ENCODE measurements at places on chromosomes 4 and X. TPM values are rescaled to one million over a fixed set of nuclear protein-coding genes. Genes with fewer than 3 reads are reported as not detected.

DNA sequence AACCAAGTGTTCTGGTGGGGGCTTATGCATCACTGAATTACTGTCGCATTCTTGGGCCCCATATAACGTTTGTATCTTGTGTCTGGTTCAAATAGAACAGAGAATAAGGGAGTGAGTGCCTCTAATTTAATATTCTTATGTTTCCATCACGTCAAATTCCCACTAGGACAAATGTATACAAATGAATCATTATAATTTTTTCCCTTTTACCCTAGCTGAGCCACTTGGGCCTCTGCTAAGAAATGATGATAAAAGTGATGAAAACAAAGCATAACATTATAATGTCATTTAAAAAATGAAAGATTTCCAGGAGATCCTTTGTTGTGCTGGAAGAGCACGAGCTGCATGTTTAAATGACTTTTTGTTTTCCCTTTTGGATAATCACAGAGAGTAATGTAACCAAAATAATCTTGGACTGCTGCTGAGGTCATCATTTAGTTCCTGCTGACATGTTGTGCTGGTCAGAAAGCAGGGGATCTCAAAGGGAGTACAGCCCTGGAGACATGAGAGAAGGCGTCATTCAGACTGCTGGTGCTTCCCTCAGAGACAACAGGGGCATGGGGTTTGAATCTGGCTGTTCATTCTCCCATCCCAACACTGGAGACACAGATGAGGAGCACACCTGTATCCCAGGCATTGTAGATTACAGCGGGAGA lies 105.1 kb upstream of the SCOC start:
- ATAC-seq = no peak

DNA sequence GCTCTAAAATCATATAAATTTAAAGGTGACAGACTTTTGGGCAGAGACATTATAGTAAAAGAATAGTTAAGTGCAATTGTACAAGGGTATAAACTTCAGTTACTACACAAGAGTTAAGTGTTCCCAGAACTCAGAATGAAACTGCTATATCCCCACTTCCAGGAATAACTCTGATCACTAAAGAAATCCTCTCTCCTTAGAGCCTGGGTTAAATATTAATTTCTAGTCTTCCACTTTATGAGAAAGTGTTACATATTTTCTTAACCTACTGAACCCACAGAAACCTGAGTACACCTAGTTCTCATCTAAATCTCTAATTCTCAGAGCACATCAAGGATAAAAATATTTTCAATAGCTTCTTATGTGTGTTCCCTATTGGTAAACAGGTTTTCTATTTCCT lies 99.1 kb upstream of the USP38 start:
- ATAC-seq = no peak

The SYP gene
- total RNA-seq = 10.5 TPM

- no peak for ATAC-seq
Measured at GRCh38 chrX:13472975-13473374, 96.4 kb upstream of the EGFL6 start.

The FGB gene
- not detected for total RNA-seq

The VSIG4 gene
- total RNA-seq = 31.9 TPM

The CT45A2 gene
- not detected for total RNA-seq

The ADGRG4 gene
- 0.16 TPM for total RNA-seq
